T-helper 17 cell (primary cell): ENCODE measurements at places on chromosomes 6 and 20.
A peak's percentile ranks its signal among the peaks of the same experiment; 100 is the strongest.

GRCh38 chr6:2764610-2765165 is 505 bp upstream of the WRNIP1 start:
- peak; percentile 58 for DNase-seq

DNA sequence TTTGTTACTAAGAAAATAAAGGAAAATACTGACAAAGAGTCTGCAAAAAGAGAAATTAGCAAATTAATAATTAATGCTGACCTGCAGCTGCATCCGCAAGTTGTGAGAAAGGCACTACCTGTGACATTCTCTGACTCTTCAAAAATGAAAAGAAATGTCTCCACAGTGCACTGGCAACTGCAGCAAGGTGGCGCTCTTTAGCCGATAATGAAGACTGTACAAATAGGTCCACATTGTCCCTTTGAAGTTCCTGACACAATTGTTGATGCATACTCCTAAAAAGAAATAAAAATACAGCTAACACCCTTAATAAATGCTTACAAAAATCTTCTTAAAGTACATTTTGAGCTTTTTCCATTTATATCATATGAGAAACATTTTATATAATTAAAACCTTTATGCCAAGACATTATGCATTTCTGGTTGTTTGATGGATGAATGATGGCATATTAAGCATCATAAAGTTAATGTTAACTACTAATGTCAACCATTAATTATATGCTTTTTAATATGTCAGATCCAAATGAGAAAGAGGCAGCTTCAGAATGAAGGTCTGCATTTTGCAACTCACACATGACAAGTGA is 96.5 kb downstream of the MMS22L start:
- DNase-seq: peak; percentile 54

DNA sequence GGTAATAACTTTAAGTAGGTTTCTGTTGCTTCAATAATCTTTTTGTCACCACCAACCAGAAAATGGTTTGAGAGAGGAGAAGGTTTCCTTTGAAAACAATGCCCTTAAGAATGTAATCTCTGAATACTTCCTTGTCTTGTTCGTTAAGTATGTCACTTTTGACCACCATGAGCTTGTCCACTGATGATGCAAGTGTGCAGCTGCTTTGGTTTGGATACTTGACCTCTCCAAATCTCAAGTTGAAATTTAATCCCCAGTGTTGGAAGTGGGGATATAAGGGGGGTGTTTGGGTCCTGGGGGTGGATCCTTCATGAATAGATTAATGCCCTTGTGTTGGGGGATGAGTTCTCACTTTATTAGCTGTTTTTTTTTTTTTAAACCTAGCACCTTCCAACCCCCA is 985.4 kb downstream of the EPHA7 start:
- DNase-seq: no peak

DNA sequence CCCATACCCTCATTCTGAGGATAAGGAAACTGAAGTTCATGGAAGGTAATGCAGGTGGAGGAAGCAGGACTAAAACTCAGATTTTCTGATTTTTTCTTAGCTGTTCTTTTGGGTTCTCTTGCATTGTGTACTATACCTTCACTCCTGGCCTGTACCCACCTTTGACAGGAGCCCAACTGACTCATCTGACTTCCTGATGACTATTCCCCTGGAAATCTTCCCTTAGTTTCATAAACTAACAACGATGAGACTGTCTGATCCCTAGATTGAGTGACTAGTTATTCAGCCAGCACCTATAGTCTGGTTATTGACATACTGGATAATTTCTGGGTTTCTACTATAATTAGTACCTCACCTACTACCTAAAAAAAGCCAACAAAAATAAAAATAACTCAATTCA is 10.1 kb downstream of the CRYBG1 start:
- DNase-seq: no peak

GRCh38 chr20:4507288-4507719 is 214.4 kb upstream of the PRND start:
- no peak for DNase-seq

- no peak for DNase-seq
These were observed 10.2 kb upstream of the PRND start for GRCh38 chr20:4711511-4711910.

GRCh38 chr6:37507690-37508421 is 8.2 kb upstream of the CCDC167 start:
- DNase-seq: no peak

DNA sequence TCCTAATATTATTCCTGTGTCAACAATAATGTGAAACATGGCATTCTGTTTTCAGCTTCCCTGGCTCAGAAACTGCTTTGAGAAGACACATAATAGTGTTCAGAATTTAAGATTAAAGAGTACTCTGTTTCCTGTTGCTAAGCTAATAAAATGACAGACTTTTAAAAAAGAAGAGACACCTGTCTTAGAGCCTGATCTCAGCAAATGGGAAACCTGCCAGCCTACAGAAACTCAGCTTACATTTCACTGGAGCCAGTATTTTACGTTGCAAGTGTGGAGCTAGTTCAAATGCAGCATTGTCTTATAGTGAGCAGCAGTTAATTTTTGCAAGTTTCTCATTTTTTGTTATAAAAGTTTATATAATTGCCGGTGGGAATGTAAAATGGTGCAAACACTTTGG is 28.8 kb downstream of the KIZ start:
- DNase-seq: no peak

- no peak for DNase-seq
These were observed 68.6 kb downstream of the QKI start for GRCh38 chr6:163483107-163483506.

DNA sequence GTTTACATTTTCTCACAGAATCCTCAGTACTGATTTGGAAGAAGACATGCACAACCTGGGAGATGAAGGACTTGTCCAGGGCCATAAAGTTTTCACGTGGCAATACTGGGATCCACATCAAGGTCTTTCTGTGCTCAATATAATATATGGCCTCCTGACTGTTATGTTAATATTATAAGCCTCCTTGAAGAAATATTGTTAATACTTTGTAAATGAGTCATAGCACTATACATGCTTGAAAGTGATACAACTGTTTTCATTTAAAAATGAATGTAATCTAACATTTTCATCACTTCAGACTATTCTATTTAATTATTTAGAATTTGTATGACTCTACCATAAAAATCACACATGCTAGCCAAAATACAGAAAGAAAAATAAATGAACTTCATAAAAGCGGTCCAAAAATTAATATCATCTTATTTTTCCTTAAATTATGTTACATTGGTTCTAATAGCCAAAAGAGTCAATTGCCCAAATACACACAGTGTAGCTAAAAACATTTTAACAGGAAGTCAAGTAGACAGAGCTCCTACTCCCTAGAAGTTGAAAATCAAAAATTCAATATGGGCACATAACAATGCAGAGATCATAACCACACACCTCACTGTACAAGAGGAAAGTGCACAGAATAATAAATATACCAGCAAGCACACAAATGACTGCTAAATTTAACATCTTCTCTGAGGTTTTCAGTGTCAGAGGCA is 188.0 kb upstream of the HDDC2 start:
- DNase-seq: no peak

DNA sequence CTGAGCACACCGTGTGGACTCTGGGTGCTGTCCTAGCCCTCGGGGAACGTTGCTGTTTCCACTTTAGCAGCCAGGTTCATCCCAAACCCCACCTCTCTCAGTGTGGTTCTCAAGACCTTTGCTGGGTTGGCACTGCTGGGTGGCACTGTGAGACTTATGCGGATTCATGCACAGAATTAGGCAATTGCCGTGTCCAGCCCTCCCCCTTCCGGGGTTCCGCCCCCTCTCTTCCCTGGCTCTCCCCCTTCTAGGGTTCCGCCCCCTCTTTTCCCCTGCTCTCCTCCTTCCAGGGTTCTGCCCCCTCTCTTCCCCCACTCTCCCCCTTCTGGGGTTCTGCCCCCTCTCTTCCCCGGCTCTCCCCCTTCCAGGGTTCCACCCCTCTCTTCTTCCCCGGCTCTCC is 39.8 kb upstream of the SLCO4A1 start:
- no peak for DNase-seq

GRCh38 chr6:32937230-32937633 is 3.6 kb downstream of the HLA-DMB start:
- DNase-seq: no peak

DNA sequence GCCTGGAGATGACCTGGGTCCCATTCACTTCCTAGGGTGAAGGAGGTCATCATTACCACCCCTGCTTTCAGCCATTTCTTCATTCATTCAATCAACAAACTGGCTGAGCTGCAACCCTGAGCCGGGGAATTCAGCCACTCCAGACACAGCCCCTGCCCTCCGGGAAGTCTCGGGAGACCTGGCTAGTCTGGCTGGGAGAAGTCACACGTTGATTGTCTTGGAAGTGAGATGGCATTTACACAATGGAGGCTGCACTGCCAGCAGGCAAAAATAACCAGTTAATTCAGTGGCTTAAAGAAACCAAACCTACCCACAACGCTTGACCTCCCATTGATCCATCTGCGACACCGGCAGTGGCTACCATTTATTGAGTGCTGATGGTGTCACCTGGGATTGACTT is 2.0 kb upstream of the PMEPA1 start:
- no peak for DNase-seq

- DNase-seq: no peak
These were observed 41.3 kb downstream of the SYNJ2 start for GRCh38 chr6:158022749-158023596.

DNA sequence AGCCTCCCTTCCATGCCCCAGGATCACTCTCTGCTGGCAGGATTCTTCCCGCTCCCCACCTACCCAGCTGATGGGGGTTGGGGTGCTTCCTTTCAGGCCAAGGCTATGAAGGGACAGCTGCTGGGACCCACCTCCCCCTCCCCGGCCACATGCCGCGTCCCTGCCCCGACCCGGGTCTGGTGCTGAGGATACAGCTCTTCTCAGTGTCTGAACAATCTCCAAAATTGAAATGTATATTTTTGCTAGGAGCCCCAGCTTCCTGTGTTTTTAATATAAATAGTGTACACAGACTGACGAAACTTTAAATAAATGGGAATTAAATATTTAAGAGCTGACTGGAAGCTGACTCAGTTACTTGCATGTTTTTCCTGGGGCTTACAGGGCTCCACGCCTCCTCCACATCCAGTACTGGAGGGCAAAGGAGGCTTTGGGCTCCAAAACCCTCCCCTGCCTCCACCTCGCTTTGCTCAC is 24.3 kb upstream of the FANCE start:
- DNase-seq: no peak

DNA sequence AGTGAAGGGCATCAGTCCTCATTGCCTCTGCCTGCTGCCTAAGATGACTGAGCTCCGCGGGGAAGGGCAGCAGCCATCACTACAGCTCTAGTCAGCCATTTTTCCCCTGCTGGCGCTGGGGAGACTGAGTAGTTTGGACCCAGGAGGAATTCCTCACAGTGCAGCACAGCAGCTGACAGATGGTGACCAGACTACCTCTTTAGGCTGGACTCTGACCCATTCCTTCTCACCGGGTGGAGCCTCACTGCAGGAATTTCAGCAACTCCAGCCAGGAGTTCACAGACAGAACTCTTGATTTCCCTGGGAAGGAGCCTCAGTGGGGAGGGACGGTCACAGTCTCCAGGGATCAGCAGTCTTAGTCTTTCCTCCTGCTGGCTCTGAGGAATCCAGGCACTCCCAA is 492.0 kb upstream of the MMS22L start:
- no peak for DNase-seq

- no peak for DNase-seq
These were observed 81.6 kb upstream of the OPRM1 start for GRCh38 chr6:153957394-153957793.

- DNase-seq: no peak
These were observed 41.7 kb downstream of the TAF4 start for GRCh38 chr20:62023935-62024334.

DNA sequence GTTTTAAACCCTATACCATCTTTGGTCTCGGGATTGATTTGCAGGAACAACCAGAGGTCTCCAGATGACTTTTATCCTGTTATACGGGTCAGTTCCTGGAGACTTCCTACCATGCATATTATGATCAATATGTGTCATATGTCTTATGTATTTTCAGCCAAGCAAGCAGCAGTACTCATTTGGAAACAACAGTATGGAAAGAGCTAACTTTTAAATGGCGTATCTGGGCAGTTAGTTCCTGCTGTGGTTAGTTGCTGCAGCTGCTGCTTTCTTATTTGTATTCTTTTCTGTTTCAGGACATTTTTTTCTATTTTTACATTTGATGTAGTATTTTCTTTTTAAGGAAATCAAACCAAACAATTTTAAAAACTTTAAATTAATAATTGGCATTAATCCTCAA is 207.5 kb downstream of the MANEA start:
- DNase-seq: no peak

DNA sequence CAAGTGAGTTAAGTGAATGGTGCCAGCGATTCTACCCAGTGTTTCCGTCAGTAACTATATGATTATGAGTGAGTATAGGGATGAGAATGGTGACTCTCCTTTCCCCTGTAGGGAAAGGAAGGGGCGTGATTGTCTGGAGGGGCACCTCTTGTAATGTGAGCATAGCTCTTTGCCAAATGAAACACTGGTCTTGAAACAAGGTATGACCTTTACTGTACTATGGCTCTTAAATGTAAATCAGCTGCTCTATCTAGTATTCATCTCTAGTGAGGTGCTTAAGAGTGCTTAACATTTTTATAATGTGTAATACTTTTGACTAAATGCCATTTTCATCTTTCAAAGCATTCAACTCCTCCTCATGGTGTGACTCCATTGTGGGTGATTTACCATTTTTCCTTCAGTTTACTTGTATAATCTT is 11.0 kb downstream of the PANK2 start:
- DNase-seq: no peak

DNA sequence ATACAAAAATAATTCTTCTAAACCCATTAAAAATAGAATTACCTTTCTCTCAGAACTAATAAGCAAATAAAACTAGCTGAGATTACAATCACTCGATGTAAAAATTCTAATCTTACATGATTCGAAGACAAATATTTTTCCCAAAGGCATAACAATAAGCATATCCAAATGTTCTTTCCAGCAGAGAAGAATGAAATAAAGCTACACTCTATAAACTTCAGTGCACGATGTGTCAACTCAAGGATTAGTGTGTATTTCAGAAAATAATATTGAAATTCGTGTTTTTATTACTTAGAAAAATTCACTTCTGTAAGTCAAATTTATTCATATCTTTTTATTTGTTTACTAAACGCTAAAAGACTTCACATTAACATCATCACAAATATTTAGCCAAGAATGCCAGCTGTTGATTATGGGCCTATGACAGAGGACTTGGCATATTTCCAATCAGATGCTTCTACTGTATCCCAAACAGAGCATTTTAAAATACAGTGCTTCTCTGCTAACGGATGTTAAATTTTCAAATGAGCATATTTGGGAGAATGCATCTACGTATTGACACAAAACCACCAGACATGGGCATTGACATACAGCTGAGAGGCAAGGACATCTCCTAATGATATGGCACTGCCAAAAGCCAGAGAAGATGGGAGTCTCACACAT is 54.7 kb upstream of the PDE7B start:
- DNase-seq: no peak
